CD4-positive, alpha-beta T cell (primary cell): ENCODE measurements at places on chromosomes 5 and 9. TPM values are rescaled to one million over a fixed set of nuclear protein-coding genes. Genes with fewer than 3 reads are reported as not detected.

Gene HAVCR2
- 1.4 TPM for total RNA-seq

Gene HAVCR1
- 1.7 TPM for total RNA-seq

Gene SLC25A2
- total RNA-seq: not detected

Gene TLR4
- total RNA-seq: 0.34 TPM

Gene ATOX1
- 11.2 TPM for total RNA-seq

Gene DMRT2
- total RNA-seq: not detected

Gene CKS2
- total RNA-seq: 6.9 TPM

Gene GRIA1
- not detected for total RNA-seq

Gene ADCY2
- total RNA-seq: not detected

Gene OCLN
- total RNA-seq: 5.5 TPM

Gene LCN6
- not detected for total RNA-seq

Gene MLANA
- total RNA-seq: not detected

Gene EQTN
- not detected for total RNA-seq

Gene RASGEF1C
- not detected for total RNA-seq

Gene PCDHA10
- not detected for total RNA-seq

Gene HRH2
- total RNA-seq: 2.9 TPM

Gene GABRA1
- total RNA-seq: not detected

Gene PSMB7
- total RNA-seq: 71.7 TPM

Gene PRDM9
- not detected for total RNA-seq

Gene AGPAT2
- 3.6 TPM for total RNA-seq

Gene CCL27
- total RNA-seq: not detected

Gene BRD9
- 109 TPM for total RNA-seq

Gene DNAJC21
- total RNA-seq: 47.9 TPM

Gene PGM5
- total RNA-seq: not detected

Gene SLC6A7
- total RNA-seq: not detected

Gene PCDHGA6
- total RNA-seq: not detected

Gene LCN15
- not detected for total RNA-seq

Gene NUP155
- total RNA-seq: 21.6 TPM

Gene FOXB2
- not detected for total RNA-seq

Gene CARTPT
- not detected for total RNA-seq

Gene CTSV
- not detected for total RNA-seq

Gene PTGR1
- not detected for total RNA-seq

Gene LURAP1L
- total RNA-seq: not detected

Gene GPR150
- total RNA-seq: 0.75 TPM

Gene TEX10
- total RNA-seq: 9.3 TPM

Gene BBLN
- total RNA-seq: 55.9 TPM

Gene PRLR
- total RNA-seq: 0.03 TPM

Gene MAPKAP1
- total RNA-seq: 40.3 TPM

Gene OR1N2
- not detected for total RNA-seq

Gene BNC2
- not detected for total RNA-seq

Gene SLC34A3
- not detected for total RNA-seq

Gene CTNND2
- total RNA-seq: 0.20 TPM

Gene TMEM215
- not detected for total RNA-seq

Gene ERAP2
- total RNA-seq: 61.4 TPM

Gene IL7R
- total RNA-seq: 623 TPM

Gene SLC34A1
- not detected for total RNA-seq

Gene SPATA31A3
- total RNA-seq: not detected

Gene ZNF354C
- total RNA-seq: 2.9 TPM

Gene GPR21
- total RNA-seq: 0.89 TPM

Gene LCN9
- total RNA-seq: not detected

Gene PCDHB14
- not detected for total RNA-seq

Gene LHX2
- 0.14 TPM for total RNA-seq

Gene KIF12
- not detected for total RNA-seq

Gene CMYA5
- 0.22 TPM for total RNA-seq

Gene HCN1
- total RNA-seq: not detected

Gene STK32A
- total RNA-seq: not detected

Gene WNT8A
- not detected for total RNA-seq

Gene CCDC183
- 3.0 TPM for total RNA-seq
